CD4-positive, alpha-beta T cell treated with Interleukin-2 at 100 ng/mL for 4 hours (primary cell): ENCODE measurements at places on chromosomes 7 and 10.

DNA sequence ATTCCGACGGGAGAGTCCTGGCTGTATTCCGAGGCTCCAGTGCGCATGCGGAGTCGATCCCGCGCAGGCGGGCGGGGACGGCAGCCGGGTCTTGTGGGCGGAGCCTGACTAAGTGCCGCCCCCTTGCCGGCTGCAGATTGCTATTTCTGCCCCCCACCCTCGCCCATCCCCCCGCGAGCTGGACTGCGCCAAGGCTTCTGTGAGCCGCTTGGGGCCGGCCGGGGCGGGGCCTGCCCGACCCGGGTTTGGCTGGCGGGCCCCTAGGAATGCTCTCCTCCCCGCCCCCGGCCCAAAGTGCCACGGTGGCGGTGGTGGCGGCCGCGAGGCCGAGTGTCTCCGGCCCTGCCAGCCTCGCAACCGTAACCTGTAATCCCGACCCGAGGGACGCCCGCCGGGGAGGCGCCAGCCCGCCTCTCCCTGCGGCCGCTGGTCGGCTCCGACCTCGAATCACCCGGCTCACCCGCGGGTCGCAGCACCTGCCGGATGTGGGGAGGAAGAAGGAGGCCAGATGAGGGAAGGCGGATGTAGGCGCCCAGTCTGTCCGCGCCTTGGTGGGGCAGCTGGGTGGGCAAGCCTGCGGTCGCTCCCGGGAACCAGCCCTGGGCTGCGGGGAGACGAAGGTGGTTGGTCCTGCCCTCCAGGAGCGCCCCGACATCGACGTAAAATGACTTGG lies 702 bp upstream of the KAZALD1 start:
- peak; percentile 87 for DNase-seq

- DNase-seq, result no peak
These were observed 340.5 kb downstream of the PTPRN2 start for GRCh38 chr7:158246960-158247673.

- no peak for DNase-seq
These were observed 64.3 kb upstream of the NKX6-2 start for GRCh38 chr10:132850246-132850645.

- no peak for DNase-seq
These were observed 314.0 kb downstream of the DNAJB6 start for GRCh38 chr7:157650801-157651200.

GRCh38 chr7:67807826-67808225 lies 811.2 kb downstream of the TYW1 start:
- DNase-seq, result no peak

DNA sequence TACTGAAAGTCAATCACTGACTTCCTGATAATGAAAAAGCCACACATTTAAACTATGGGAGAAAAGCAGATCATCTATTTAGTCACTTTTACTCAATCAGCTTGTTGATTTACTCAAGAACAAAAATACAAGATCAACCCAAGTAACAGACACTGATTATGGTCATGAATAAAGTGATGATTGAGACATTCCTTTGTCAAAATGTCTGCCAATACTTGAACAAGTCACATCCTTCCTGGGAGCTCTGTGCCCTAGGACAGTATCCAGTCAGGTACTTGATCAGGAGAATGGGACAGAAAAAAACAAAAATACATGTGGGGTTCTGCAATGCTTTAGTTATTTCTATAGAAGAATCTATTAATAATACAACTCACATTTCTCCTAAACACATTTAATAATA lies 150.0 kb upstream of the NEBL start:
- DNase-seq, result no peak

GRCh38 chr10:47264797-47265281 lies 35.2 kb upstream of the GDF10 start:
- DNase-seq, result peak; percentile 78

GRCh38 chr10:124006526-124006925 lies 86.9 kb downstream of the CHST15 start:
- DNase-seq, result no peak

DNA sequence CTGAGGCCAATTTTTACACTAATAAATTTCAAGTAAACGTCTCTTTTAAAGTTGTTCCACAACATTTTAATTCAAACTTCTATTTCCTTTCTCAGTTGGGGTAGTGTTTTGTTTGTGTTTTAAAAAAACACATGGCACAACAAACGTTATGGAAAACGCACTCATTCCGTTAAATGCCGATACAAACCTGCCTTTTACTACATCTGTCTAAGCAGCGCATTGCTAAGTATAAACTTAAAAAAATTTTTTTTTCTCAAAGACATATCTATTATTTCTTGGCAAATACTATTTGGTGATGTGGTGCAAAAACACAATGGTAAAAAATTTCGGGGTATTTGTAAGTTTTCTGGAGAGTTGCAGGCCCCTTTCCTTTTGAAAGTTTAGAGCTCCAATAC lies 1.4 kb downstream of the SKIDA1 start:
- no peak for DNase-seq

DNA sequence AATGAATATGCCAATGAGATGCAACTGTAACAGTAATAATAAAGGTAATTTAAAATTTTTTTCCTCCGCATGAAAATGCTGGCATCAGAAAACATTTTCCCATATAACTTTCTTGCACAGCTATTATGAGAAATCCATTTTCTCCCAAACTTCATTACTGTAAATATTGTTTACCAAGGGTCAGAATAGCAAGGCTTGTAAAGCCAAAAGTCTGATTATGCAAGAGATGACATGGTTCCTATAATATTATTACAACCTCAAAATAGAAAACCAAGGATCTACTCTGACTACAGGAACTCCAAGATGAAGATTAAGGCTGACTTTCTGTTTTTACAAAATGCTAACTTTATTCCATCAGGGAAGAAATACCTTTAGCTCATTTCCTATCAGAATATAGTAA lies 162.7 kb upstream of the CDK1 start:
- DNase-seq, result no peak

- DNase-seq, result no peak
These were observed 58.5 kb downstream of the CADPS2 start for GRCh38 chr7:122827763-122828162.

DNA sequence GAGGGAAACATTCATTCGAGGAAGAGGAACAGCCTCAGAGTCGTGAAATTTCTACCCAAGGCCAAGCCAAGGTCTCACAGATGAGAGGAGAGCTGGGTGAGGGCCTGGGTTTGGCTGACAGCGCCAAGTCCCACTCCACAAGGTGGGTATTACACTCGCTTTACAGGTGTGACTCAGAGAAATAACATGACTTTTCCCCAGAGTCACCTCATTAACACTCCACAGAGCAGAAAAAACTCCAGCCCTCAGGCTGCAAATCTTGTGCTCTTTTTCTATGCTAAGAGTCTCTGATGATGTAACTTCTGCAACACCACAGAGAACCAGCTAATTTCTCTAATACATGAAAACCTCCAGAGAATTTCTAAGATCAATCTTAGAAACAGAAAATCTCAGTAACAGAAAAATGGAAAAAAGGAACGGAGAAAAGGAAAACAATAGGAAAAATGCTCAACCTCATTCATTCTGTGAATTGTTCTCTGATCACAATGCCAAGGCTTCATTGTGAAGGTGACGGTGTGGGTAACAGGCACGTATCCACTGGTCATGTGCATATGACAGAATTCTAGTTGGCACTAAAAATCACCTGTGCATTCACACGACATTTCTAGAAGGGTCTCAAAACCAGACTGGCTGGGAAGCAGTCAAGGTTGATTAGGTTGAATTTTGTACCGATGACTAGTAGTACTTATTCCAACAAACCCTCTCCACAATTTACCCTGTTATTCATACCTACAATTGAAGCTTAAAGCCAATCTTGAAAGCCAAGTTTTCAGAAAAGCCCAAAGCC lies 20.3 kb downstream of the YWHAG start:
- no peak for DNase-seq

GRCh38 chr10:71952745-71953144 lies 11.4 kb upstream of the CHST3 start:
- no peak for DNase-seq

- no peak for DNase-seq
These were observed 22.2 kb downstream of the TMEM209 start for GRCh38 chr7:130182990-130183389.

- DNase-seq, result no peak
These were observed 539.7 kb downstream of the ANKRD7 start for GRCh38 chr7:118764221-118764620.

DNA sequence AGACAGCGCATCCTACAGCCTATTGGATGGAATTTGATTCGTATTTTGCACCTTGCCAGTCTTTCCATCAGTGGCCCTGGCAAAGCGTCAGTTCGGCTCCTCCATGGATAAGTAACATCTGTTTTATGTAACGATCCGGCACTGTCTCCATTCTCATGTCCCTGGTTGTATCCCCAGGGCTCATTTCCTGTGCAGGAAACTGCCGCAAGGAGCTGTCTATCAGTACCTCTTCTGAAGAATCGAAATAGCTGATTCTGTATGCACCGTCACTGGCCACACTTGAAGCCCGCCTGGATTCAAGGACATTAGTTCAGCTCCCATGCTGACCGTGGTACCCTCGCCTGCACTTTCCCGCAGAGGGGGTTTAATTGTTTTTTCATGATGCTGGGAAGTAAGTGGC lies 53.1 kb upstream of the NPS start:
- no peak for DNase-seq

DNA sequence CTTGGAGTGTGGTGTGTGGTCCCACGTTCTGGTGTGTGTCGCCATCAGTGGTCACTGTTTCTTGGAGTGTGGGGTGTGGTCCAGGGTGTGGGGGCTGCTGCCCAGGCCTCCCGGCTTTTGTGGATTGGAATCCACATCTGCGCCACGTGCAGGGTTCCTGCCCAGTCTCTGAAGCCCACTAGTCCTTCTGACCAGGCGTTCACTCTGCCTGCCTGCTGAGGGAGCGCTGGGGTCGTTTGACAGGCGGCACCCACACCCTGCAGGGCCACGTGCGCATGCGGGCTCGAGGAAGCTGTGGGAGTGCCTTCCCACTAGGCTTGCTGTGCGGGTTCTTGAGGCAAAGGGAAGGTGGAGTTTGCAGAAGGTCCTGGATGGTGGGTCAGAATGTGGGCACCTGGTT lies 51.4 kb downstream of the INPP5A start:
- no peak for DNase-seq

DNA sequence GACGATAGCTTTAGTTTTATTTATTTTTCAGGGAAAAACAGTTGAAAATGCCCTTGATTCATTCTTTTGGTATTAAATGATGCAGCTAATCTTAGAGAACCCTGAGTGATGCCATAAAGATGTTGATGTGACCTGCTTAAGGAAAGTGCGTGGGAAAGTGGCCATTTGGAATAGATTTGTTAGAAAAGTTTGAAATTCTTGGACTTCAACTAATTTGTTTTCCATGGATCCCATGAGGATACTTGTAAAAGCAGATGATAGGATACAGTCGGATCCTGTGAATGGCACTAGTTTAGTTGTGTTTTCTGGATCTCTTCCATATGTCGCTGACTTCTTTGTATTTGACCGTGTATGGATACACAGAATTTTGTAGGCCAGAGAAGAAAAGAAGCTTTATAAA lies 69.0 kb downstream of the SEPTIN7 start:
- no peak for DNase-seq

- no peak for DNase-seq
These were observed 515 bp downstream of the RALA start for GRCh38 chr7:39623732-39624441.

GRCh38 chr7:42083284-42083683 lies 153.7 kb downstream of the GLI3 start:
- no peak for DNase-seq

GRCh38 chr7:2104107-2104710 lies 128.5 kb downstream of the MAD1L1 start:
- peak; percentile 50 for DNase-seq

DNA sequence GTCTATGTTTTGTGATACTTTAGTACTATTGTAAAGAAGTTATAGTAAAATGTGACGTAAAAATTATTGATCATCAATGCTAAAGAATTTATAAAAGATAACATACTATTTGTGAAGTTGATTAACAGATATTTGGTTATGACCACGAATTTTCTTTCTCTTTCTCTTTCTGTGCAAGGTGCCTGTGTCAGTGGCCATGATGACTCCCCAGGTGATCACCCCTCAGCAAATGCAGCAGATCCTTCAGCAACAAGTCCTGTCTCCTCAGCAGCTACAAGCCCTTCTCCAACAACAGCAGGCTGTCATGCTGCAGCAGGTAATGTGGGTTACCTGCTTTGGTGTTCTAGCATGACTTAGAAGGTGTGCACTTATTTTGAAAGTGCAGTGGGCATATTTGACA lies 213.7 kb downstream of the FOXP2 start:
- DNase-seq, result no peak

GRCh38 chr10:129744134-129745111 lies 219.7 kb downstream of the EBF3 start:
- DNase-seq, result no peak

- DNase-seq, result no peak
These were observed 171.9 kb downstream of the HDAC9 start for GRCh38 chr7:18667466-18667865.

GRCh38 chr10:63699785-63700613 lies 178.8 kb downstream of the REEP3 start:
- DNase-seq, result no peak

GRCh38 chr7:45187946-45188411 lies 30.4 kb downstream of the RAMP3 start:
- no peak for DNase-seq

DNA sequence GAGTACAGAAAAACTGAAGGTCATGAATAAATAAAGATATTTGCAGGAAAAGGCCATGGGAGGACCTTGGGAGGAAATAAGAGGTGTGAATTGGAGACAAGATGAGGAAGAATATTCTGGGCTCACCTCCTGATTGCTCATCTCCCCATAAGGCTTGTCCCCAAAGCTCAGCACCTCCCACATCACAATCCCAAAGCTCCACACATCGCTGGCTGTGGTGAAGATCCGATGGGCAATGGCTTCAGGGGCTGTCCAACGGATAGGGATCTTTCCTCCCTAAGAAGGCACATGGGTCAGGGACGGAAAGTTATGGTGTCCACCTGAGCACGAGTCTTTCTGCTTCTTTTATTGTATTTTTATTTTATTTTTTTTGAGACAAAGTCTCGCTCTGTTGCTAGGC lies 12.9 kb downstream of the ZYX start:
- DNase-seq, result no peak

DNA sequence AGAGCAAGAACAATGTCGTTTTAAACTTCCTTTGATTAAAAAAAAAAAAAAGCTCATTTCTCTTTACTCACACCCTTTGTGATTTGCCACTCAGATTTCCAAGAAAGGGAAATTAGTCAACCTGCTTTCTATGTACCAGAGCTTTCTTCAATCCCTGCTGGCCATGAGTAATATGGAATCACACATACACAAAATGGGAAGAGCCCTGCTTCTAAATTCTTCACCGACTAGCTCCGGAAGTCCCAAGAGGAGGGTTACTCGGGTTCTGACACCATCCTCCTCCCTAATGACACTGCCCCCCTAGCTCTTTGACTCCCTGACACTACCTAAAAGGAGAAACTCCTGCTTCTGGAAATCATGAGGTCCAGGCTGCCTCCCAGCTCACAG lies 81.8 kb upstream of the SFMBT2 start:
- peak; percentile 22 for DNase-seq

GRCh38 chr10:121497513-121498470 lies 100.5 kb downstream of the FGFR2 start:
- no peak for DNase-seq

- DNase-seq, result no peak
These were observed 73.6 kb downstream of the INSYN2A start for GRCh38 chr10:127122831-127123230.

- no peak for DNase-seq
These were observed 305.4 kb upstream of the PODXL start for GRCh38 chr7:131861620-131862346.

- no peak for DNase-seq
These were observed 104.5 kb downstream of the CYP26A1 start for GRCh38 chr10:93178226-93178625.

- no peak for DNase-seq
These were observed 24.9 kb downstream of the BZW2 start for GRCh38 chr7:16670731-16671344.
